NCI-H345 (cell line): ENCODE measurements at places on chromosomes 4 and X.

DNA sequence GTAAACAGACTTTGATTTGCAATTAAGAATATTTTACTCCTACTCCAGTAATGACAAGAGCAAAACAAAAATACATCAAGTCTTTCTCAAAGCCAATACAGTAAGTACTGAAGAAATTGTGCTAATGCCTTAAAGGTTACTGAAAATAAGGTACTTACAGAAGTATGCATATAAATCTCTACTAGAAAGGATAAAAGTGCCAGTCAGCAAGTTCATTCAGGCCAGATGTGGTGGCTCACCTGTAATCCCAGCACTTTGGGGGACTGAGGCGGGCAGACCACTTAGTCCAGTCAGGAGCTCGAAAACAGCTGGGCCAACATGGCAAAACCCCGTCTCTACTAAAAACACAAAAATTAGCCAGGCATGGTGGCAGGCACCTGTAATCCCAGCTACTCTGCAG lies 27.9 kb downstream of the LRBA start:
- no peak for DNase-seq

- DNase-seq: no peak
These were observed 164.3 kb upstream of the PABPC4L start for GRCh38 chr4:134365852-134366251.

DNA sequence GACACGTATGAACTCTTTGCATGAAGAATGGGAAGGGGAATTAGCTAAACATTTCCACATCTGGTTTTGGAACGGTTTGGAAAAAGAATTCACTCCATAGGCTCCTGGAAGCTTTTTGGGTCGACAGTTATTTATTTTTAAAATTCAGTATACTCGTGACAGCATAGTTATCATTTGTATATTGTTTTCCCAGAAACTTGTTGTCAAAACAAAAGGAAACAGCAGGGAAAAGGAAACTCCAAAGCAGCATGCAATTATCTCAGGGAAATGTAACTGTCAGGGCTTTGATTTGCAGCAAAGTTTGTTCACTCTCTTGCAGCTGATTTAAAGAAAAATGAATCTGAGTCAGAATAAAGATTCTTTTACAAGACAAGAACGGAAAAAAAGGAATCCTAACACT lies 86.5 kb downstream of the PLAC1 start:
- DNase-seq: no peak

- no peak for DNase-seq
These were observed 7.3 kb upstream of the SRP72 start for GRCh38 chr4:56460085-56460484.

DNA sequence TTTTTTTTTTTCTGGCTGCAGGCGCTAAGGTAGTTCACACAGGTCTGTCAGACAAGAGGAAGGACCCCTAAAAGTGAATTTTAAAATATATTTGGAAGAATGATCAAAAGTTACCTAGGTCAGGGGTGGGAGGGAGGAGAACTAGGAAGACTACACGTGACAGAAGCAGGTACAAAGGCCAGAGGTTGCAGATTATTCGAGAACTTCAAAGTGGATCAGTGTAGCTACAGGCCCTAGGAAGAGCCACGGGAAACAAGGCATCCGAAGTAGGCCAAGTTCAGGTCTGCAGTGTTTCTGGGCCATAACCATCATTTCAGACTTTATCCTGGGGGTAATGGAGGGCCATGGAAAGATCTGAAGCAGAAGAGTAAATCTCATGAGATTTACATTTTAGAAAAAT lies 16.5 kb downstream of the MAOB start:
- no peak for DNase-seq

GRCh38 chr4:139557556-139558110 lies 1.6 kb upstream of the SETD7 start:
- no peak for DNase-seq

DNA sequence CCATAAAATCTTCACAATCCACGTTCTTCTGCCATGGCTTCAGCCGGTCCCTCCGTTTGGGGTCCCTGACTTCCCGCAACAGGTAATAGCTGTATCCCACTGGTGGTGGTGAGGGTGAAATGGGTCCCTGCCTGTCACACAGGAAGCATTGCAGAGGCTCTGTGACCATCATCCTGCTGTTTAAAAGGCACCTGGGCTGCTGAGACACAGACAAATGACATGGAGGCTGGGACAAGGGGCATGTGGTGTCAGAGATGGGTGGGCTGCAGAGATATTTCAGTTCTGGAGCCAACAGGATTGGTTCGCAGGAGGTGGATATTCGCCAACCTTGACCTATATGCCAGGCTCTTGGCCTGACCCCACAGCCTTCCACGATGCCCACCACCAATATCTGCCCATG lies 82.1 kb downstream of the JAKMIP1 start:
- DNase-seq: no peak

GRCh38 chrX:32126997-32127396 lies 1055.2 kb upstream of the FTHL17 start:
- DNase-seq: no peak

DNA sequence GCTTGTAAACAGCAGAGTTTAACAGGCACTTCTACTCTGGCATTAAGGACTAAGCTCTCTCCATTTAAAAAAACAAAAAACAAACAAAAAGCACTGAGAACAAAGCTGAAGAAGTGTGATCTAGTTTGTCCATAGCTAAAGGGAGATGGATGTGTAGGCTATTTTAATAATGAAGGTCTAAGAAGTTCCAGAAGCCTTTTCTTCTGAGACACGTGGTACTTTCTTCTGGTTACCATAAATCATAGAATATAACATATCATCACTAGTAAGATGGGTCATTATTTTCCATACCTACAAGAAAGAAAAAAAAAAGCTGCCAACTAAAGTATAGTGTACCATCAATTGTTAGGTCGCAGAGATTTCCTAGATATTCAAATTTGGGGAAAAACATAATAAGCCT lies 722 bp upstream of the NBDY start:
- DNase-seq: peak; percentile 1

DNA sequence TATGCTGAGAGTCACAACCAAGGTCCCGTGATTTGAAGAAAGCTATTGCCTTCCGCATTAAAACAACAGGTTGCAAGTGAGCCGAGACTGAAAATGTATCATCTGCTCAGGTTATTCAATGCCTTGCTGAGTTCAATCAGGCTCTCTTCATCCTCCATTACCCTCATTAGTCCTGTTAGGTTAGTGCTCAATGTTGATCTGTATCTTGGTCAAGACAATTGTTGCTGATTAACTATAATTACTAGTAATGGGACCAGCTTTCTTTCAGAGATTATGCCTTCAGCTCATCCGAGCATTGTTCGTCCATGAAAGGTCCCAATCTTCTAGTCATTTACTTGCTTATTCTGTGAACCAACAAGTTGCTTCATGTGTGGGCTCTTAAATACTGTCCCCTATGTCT lies 534.6 kb upstream of the FAM241A start:
- no peak for DNase-seq
